ACHN (cell line): ENCODE measurements at places on chromosomes 4 and X.
A peak's percentile ranks its signal among the peaks of the same experiment; 100 is the strongest.

GRCh38 chr4:40881096-40881495 is 131.3 kb downstream of the NSUN7 start:
- DNase-seq: no peak

DNA sequence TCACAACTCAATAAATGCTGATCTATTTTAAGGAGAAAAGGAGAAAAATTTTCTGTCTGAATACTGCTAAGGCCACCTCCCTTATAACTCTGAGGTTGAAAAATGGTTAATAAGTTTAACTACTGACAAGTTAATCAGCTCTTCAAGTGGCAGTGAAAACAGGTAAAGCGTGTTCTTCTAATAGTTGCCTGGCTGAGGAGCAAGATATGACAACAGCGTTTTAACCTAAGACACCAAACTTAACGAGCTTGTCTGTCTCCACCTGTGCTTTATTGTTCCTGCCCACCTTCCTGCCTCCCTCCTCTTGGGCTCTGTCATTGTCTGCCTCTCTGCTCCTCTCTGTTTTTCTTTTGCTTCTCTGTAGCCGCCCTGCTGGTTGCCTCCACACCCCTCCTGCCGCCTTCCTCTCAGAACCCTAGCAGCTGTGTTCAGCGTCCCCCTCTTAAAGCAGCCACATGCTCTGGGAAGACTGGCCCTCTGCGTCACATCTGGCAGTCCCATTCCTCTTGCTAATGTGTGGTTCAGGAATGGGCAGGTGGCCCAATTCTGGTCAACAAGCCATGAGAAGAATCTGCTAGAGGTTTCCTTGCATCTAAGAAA is 4.3 kb upstream of the TSPAN5 start:
- no peak for DNase-seq

- DNase-seq: no peak
These were observed 293.8 kb downstream of the IQCM start for GRCh38 chr4:149521611-149522425.

GRCh38 chrX:135536877-135537276 is 16.4 kb downstream of the INTS6L start:
- DNase-seq: no peak

GRCh38 chrX:7996414-7996813 is 69.2 kb upstream of the PNPLA4 start:
- DNase-seq: peak; percentile 27

DNA sequence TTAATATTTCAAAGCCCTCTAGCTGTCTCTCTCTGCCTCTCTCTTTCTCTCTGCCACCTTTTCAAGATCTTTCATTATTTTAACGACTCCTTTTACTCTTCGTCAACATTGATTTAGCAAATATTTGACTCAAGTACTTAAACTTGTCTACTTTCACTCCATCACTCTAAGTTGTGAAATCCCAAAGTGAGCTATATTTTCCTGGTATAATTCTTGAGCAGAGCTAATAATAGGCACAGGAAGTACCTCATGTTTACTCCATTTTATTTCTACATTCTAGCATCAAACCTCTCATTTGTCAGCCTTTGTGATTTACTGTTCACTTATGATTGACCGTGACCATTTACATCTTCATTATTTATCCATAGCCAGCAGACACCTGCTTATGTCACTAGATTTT is 482.5 kb downstream of the RPA4 start:
- no peak for DNase-seq

GRCh38 chr4:107721436-107722100 is 1.5 kb upstream of the PAPSS1 start:
- DNase-seq: no peak

- no peak for DNase-seq
These were observed 115.7 kb upstream of the LSM6 start for GRCh38 chr4:146059865-146060264.

DNA sequence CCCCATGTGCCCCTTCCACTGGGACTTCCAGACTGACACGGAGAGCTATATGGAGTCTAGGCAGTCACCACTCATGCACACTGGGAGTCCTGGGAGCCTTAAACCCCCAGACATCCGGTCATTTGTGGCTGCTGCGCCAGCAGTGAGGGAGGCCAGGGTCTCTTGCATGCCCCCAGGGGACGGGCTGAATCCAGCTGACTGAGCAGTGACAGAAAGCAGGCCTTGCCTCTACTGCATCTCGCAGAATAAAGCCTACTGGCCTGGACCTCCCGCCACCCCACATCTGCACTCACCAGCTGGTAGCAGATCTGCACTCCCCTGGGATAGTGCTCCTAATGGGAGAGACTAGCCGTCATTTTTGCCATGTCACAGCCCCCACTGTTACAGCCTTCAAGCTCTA is 1234.2 kb downstream of the FAM133A start:
- no peak for DNase-seq

GRCh38 chr4:48746608-48747362 is 33.3 kb downstream of the FRYL start:
- no peak for DNase-seq

GRCh38 chr4:57445686-57446085 is 335.5 kb upstream of the IGFBP7 start:
- no peak for DNase-seq

DNA sequence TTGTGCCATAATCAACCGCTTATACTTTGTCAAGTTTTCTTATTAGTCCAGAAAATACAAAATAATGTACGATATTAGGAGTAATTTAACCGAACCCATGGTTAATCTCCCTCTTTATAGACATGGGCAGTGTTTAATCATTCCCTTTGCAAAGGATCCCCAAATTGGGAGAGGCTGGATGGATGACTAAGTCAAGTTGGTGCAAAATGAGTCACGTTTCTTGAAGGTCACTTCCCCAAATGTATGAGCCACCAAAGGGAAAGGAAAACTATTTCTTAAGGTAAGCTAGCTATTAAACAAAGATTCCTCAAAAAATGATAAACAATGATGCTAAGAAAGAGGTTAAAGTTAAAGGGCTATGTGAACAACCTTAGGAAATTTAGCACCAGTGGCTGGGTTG is 17.5 kb downstream of the MAML3 start:
- no peak for DNase-seq

- no peak for DNase-seq
These were observed 8.5 kb upstream of the PPEF1 start for GRCh38 chrX:18698737-18699650.

DNA sequence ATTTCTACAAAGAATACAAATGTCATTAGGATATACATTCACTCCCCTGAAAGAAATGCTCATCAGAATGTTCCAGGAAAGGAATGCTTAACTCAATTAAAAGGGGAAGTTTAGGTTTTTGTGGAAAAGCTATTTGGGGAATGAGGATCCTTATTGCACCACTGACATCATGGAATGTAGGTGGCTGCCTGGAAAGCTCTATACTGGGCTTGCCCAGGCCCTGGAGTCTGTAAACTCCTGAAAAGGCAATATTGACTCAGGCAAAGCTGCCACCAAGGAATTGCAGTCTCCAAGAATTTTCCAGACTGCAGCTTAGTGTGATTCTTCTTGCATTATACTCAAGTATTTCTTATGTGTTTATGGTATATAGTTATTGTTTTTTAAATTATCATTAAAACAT is 15.7 kb downstream of the DAPP1 start:
- no peak for DNase-seq

GRCh38 chr4:52949336-52949735 is 87.2 kb downstream of the RASL11B start:
- no peak for DNase-seq

DNA sequence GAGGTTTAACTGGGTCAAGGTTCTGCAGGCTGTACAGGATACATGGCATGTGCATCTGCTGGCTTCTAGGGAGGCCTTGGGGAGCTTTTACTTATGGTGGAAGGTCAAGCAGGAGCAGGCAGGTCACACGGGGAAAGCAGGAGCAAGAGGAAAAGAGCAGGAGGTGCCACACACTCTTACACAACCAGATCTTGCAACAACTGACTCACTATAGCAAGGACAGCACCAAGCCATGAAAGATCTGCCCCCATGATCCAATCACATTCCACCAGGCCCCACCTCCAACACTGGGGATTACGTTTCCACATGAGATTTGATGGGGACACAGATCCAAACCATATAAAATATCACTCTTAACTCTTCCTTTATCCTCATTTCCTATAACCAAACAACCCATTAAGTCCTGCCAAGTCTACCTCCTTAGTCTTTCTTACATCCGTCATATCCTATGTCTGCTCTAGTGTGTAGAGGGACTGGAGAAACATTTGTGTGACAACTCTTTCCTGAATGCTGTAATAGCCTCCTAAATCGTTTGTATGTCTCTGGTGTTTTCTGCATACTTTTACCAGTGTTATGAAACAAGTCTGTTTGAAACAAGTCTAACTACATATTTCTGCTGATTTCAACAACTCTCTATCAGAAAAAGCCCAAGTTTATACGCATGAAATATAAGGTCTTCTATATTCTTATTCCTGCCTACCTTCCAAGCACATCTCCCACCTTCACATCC is 8.3 kb upstream of the RAP2C start:
- no peak for DNase-seq

DNA sequence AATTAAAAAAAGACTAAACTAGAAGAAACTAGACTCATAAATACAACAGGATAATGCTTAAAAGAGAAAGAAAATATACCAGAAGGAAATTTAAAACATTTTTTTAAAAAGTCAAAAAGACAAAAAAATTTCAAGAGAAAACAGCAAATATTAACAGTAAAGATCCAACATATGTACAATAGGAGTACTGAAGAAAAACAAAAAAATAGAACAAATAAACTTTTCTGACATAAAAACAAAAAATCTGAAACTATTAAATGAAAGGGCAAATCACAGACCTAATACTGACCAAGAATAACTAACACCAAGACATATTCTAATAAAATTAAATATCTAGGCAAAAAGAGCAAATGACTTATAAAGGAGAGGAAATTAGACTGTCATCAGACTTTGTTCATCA is 11.5 kb downstream of the DNAJB14 start:
- DNase-seq: peak; percentile 15

GRCh38 chr4:7591409-7592053 is 156.8 kb upstream of the PSAPL1 start:
- no peak for DNase-seq

DNA sequence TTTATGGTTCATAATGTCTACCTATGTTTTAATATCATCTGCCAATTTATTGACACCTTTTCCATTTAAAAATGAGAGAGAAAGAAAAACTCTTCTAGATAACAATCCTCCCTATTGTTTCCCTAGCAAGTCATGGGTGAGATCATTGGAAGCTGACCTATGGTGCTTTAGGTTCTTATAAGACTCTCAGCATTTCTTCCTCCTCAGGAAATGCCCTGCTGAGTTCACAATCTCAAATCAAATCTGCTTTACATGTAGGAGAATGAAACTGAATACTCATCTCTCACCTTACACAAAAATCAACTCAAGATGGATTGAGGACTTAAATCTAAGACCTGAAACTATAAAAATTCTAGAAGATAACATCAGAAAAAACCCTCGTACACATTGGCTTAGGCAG is 267.4 kb downstream of the RAPGEF2 start:
- DNase-seq: no peak
